ENCODE measurements at places on chromosomes 2 and 18.
A peak's percentile ranks its signal among the peaks of the same experiment; 100 is the strongest.

DNA sequence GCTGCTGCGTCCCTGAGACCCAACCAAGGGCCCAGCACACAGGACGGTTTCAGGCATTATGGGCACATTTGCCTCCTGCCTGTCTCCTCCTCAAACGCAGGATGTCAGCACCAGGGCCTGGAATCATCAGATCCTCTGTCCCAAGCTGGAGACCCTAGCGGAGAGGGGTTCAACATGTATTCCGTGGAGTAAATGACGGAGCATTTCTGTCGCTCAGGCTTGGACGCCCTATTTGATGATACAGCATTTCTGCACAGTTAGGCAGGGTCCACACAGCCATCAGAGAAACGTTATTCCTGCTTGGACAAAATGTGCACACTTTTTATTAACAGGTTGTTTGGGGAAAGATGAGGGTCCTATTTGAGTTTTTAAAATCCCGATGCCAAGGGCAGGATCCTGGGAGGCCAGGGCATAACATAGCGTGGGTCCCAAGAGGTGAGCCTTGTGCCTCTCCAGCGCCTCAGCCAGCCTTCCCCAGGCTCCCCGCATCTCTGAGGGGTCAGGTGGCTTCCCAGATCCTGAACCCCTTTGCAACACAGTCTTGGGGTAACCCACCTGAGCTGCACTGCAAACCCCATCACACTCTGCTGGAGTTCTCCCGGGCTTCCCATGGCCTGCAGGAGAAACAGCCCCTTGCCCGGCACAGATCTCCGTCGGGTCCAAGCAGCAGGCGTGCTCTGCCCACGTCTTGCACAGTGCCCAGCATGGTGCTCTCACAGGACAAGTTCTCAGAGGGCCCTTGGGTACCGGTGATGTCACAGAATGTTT, 319.7 kb upstream of the MYT1L start:
- no peak for DNase-seq

GRCh38 chr2:139165041-139165440, 384.9 kb upstream of the NXPH2 start:
- no peak for DNase-seq

GRCh38 chr18:43642727-43643330, 365.5 kb upstream of the SYT4 start:
- DNase-seq, result no peak

- no peak for DNase-seq
These were observed 9.4 kb upstream of the IL1RL1 start for GRCh38 chr2:102301867-102302362.

GRCh38 chr18:9221661-9222060, 85.1 kb downstream of the ANKRD12 start:
- DNase-seq, result no peak

DNA sequence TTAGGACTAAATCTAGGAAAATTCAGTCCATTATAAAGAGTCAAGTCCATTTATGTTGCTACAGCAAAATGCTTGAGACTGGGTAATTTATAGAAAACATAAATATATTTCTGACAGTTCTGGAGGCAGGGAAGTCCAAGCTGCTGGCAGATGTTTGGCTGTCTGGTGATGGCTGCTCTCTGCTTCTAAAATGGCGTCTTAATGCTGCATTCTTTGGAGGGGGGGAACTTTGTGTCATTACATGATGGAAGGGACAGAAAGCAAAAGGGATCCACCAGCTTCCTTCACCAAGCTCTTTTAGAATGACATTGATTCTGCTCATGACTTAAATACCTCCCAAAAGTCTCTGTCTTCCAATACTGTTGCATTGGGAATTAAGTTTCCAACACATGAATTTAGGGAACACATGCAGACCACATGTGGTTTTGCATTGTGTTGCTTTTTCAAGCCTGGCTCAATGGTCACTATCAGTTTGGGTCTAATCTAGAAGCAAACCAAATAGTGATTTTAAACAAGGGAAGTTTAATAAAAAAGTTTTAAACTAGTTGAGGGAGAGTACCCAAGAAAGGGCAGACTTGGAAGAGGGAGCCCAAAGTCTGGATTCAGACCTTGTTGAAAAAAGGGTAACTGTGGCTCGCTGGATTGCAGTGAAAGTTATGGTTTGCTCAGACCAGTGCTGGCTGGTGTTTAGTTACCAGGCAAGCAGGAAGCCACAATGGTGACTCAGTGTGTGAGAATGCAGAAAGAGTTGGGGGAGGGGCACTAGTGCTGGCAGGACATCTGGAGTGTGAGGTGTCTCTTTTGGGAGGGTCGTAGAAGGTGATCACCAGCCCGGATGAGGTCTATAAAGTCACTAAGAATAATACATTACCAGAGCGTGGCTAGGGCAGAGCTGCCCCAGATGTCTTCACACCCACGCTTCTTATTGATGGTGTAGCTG, 30.8 kb downstream of the C18orf54 start:
- DNase-seq, result no peak

DNA sequence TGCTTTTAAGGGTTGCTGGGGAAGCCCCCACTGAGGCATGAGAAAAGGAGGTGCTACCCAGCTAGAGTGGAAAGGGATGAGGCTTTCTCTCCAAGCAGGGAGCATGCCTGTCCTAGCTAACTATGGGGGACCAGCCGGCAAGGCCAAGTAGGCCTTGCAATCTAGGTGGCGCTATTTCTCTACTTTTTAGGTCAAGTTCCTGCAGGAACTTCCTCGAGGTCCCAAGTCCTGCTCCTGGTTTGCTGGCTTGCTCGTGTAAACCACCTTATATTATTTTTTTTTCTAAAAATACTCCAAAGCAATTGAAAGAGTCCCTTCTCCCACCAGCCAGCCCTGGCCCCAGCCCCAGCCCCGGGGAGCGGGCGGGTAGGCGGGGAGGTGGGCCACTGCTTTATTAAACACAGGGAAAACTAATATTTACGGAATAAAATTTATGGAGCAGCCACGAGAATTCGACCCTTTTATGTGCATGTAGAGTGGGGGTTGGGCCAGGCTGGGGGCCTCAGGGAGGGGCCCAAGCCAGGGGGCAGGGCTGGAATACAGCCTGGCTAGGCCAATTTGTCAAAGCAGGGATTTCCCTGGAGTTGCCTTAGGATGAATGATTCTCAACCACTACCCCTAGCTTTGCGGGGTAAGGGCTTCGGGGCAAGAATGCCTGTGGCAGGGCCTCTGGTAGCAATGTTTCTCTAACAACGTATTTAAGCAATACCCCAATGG, 12.8 kb upstream of the IHH start:
- no peak for DNase-seq

- no peak for DNase-seq
These were observed 77.0 kb downstream of the RAD51AP2 start for GRCh38 chr2:17441055-17441771.

GRCh38 chr2:165970663-165971062, 17.1 kb upstream of the TTC21B start:
- DNase-seq, result no peak

- peak; percentile 57 for DNase-seq
These were observed 16.5 kb upstream of the PSD4 start for GRCh38 chr2:113157118-113157896.

GRCh38 chr2:101596333-101596732, 101.2 kb upstream of the MAP4K4 start:
- no peak for DNase-seq

GRCh38 chr2:62919041-62919440, 131.6 kb upstream of the OTX1 start:
- DNase-seq, result no peak

- no peak for DNase-seq
These were observed 949.4 kb upstream of the FANCL start for GRCh38 chr2:59190518-59190917.

DNA sequence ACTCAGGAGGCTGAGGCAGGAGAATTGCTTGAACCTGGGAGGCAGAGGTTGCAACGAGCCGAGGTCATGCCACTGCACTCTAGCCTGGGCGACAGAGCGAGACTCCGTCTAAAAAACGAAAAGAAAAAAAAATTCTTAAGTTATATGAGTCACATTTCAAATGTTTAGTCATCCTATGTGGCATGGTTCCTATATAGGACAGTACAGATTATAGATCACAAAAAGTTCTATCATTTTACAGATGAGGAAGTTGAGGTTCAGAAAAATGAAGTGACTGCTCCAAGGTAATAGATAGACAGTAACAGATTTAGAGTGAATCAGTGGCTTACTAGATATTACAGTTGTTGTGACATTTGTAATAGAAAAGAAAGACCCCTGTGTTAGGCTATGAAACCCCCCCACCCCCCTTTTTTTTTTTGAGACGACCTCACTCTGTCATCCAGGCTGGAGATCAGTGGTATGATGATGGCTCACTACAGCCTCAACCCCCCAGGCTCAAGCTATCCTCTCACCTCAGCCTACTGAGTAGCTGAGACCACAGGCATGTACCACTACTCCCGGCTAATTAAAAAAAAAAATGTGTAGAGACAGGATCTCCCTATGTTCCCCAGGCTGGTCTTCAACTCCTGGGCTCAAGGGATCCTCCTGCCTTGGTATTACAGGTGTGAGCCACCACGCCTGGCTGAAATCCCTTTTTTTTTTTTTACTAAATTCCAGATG, 22.7 kb downstream of the PTPN4 start:
- no peak for DNase-seq

GRCh38 chr2:114389021-114389420, 53.4 kb upstream of the DPP10 start:
- DNase-seq, result no peak

DNA sequence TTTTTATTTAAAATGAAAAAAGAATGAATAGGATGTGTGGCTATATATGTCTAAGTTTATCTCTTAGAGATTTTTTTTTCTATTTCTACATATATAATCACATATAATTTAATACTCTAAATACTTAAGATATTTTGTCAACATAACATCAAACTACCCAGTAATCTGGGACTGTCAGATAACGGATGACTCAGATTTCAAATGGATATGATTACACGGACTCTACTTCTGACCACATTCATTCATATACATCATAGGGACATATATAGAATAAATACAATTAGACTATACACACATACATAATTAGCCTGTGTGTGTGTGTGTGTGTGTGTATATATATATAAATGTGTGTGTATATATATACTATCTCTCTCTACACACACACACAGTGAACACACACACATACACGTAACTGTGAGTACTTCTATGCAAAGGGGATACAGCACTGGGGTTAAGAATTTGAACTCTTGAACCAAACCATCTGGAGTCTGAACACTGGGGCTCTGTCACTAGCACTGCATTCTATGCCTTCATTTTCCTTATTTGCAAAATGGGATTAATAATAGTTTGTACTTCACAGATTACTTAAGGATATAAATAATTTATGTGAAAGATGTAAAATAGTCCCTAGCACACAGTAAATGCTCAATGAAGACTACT, 59.5 kb downstream of the CHN1 start:
- no peak for DNase-seq

DNA sequence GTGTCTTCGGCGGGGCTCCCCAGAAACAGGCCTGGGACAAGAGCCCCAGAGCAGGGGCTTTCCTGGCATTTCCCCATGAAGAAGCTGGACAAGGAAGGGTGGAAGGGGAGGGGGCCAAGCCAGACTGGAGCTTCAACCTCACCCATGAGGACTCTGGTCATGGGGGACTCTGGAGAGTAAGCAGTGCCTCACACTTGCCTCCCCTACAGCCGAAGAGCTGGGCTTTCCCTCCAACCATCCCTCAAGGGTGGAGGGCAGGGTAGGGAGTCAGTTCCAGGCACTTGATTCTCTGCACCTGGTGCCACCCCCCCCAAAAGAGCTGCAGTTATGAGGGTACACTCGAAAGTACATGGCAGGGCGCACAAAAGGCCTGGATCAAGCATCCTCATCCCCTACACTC, 246.6 kb downstream of the TFCP2L1 start:
- no peak for DNase-seq

- DNase-seq, result no peak
These were observed 31.2 kb downstream of the ITGB1BP1 start for GRCh38 chr2:9391961-9392720.

DNA sequence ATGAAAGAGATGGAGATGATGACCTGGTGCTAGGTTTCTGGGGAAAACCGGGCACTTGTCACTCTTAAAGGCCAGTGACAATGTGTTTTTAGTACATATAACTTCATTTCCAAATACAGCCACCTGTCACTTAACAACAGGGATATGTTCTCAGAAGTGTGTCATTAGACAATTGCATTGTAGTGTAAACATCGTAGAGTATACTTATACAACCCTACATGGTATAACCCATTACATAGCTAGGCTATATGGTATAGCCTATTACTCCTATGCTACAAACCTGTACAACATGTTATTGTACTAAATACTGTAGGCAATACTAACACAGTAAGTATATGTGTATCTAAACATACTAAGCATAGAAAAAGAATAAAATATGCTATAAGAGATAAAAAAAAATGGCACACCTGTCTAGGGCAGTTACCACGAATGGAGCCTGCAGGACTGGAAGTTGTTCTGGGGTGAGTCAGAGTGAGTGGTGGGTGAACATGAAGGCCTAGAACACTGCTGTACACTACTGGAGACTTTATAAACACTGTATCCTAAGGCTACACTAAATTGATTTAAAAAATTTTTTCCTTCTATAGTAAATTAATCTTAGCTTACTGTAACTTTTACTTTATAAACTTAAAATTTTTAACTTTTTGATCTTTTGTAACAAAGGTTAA, 123.2 kb downstream of the THADA start:
- DNase-seq, result no peak

DNA sequence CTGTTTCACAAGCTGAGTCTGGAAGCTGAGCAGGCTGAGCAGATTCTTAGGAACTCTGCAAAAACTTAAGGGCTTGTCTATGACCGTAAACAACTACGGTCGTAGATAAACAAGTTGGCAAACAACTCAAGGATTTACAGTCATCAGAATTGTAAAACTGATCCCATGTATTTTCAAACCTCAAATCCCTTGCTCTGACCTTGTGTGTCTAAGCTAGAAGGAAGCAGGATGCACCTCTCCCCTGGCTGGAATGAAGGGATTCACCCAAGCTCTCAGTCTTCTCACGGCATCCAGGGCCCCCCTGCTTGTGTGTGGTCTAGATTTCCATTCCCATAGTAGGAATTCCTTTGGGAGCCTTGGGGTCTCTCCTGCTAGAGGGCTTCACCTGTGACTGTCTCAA, 12.4 kb upstream of the IL1RN start:
- no peak for DNase-seq

DNA sequence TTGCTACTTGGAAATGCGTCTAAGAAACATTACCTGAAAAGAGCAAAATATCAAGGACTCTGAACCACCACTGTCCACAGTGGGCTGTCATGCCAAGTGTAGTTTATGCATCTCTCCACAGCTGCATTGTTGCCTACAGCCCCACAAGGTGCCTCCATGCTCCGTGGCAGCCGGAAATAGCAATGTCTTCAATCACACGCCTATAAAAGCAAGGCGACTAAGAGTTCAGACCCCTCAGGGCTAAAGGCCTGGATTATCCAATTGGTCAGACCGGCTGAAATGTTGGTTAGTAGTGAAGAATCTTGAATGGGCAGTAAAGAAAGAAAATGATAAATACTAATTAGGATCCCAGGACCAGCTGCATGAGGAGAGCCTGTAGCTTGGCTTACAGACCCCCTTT, 114.0 kb upstream of the SLC35G4 start:
- no peak for DNase-seq

GRCh38 chr2:20065885-20066602, 14.6 kb upstream of the LAPTM4A start:
- DNase-seq, result no peak

DNA sequence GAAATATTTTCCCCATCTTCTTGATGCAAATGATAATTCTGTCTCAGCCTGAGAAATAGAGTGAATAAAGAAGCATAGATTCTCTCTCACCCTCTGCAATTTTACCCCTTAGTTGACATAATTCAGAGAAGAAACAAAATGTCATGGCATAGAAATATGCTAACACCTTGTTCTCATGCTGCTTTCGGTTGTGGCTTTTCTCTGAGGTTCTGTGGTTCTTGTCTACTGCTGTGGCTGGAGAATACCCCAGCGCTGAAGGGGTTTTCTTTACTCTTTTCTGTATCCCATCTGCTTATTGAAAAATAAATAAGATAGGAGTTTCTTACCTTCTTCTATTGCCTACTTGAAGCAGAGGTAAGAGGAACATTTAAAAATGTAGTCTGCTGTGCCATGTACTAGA, 15.4 kb upstream of the RAB27B start:
- DNase-seq, result no peak

Measured in germinal center (tissue), 1 donor.